ENCODE measurements at places on chromosomes 2 and 18. TPM values are rescaled to one million over a fixed set of nuclear protein-coding genes. Genes with fewer than 3 reads are reported as not detected.

ITGA6 gene
- 121 TPM for total RNA-seq

CSRNP3 gene
- 12.8 TPM for total RNA-seq

C1QL2 gene
- not detected for total RNA-seq

PID1 gene
- 10.3 TPM for total RNA-seq

NOSTRIN gene
- 25.3 TPM for total RNA-seq

FAM161A gene
- 6.9 TPM for total RNA-seq

CTAGE1 gene
- not detected for total RNA-seq

ANKRD62 gene
- not detected for total RNA-seq

REG1B gene
- total RNA-seq: not detected

TMEM178A gene
- total RNA-seq: 40.5 TPM

DSEL gene
- total RNA-seq: 29.2 TPM

ALLC gene
- not detected for total RNA-seq

PIEZO2 gene
- total RNA-seq: 31.1 TPM

LYPD1 gene
- 57.0 TPM for total RNA-seq

MROH2A gene
- total RNA-seq: 0.53 TPM

CELF4 gene
- total RNA-seq: 4.3 TPM

UPP2 gene
- total RNA-seq: 2.4 TPM

ACOXL gene
- 0.99 TPM for total RNA-seq

RGPD3 gene
- 0.29 TPM for total RNA-seq

SKA1 gene
- 3.3 TPM for total RNA-seq
